Naive thymus-derived CD8-positive, alpha-beta T cell (primary cell): ENCODE measurements at places on chromosomes 6 and 20. TPM values are rescaled to one million over a fixed set of nuclear protein-coding genes. Genes with fewer than 3 reads are reported as not detected.
A peak's percentile ranks its signal among the peaks of the same experiment; 100 is the strongest.

DNA sequence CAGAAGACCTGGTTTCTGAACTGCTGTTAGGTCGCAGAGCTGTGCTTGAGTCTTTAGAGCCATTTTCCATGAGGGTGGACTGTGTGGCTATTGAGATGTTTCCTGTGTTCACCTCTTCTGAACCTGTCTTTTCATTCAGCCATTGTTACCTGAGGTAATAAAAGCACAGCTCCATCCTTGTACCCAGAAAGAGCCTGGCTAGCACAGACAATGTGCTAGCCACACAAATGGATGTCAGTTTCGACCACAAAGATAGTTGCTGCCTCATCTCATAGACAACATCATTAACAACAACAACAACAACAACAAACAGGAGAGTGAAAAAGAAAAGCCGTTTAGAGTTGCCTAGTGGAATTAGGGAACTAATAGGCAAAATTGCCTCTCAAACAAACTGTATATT, 114.7 kb downstream of the MYO6 start:
- H3K4me3 ChIP-seq: no peak overlapping the region
- no peaks in the 10 kb centered on the region for H3K27me3 ChIP-seq
- H3K4me1 ChIP-seq: no peaks in the 10 kb centered on the region
- H3K36me3 ChIP-seq: no peaks in the 10 kb centered on the region
- DNase-seq: no peak
- no peak overlapping the region for H3K27ac ChIP-seq

GRCh38 chr6:52505726-52506409, 71.0 kb downstream of the TRAM2 start:
- H3K4me1 ChIP-seq: peaks cover 5% of the 10 kb centered on the region
- no peaks in the 10 kb centered on the region for H3K27me3 ChIP-seq
- peaks cover 58% of the 10 kb centered on the region for H3K36me3 ChIP-seq
- H3K27ac ChIP-seq: no peak overlapping the region
- H3K4me3 ChIP-seq: no peak overlapping the region
- no peak for DNase-seq

DNA sequence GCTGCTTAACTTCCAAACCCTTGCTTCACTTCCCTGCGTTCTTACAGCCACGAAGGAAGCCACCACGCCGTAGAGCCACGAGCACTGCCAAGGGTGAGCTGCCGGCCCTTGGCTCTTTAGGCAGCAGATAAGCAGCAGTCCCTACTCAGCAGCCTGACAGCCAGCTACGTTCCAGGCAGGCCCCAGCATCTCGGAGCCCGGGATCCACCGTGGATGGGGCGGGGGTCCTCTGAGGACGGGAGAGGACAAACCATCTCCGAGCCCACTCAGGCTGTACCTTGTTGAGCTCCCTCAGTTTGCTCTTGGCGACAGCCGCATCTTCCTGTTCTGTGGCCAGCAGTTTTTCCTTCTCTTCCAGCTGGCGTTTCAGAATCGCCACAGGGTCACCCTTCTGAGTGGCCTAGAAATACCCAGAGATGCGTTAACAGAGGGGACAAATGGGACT, 40.5 kb downstream of the RRBP1 start:
- peaks cover 13% of the 10 kb centered on the region for H3K4me1 ChIP-seq
- no peaks in the 10 kb centered on the region for H3K27me3 ChIP-seq
- no peak for DNase-seq

DNA sequence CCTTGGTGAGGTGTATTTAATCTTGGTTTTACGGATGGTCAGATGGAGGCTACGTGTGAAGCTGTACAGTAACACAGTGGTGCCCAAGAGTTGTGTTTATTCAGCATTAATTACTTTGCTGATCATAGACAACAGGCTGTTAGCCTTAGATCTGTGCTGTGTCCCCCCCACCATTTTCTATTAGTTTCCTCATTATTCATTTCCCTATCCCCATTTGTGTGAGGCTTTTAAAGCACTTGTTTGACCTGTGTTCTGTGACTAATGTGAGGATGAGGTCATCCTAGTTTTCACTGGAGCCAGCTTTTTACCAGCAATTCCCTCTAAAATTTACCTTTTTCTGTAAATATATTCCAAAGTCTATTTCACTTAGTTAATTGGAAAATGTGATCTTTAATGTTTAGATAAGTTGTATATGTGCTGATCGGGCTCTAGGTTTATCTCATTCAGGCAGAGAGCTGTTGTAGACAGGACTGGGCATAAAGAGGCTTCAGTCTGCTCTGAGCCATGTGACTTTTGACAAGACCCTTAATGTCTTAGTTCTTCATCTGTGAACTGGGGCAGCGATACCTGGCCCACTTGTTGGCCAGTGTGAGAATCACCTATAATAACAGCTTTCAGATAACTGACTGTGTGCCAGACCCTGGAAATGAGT, 8.4 kb downstream of the MAPRE1 start:
- H3K4me3 ChIP-seq: no peak overlapping the region
- H3K36me3 ChIP-seq: peaks cover 5% of the 10 kb centered on the region
- H3K27me3 ChIP-seq: no peaks in the 10 kb centered on the region

DNA sequence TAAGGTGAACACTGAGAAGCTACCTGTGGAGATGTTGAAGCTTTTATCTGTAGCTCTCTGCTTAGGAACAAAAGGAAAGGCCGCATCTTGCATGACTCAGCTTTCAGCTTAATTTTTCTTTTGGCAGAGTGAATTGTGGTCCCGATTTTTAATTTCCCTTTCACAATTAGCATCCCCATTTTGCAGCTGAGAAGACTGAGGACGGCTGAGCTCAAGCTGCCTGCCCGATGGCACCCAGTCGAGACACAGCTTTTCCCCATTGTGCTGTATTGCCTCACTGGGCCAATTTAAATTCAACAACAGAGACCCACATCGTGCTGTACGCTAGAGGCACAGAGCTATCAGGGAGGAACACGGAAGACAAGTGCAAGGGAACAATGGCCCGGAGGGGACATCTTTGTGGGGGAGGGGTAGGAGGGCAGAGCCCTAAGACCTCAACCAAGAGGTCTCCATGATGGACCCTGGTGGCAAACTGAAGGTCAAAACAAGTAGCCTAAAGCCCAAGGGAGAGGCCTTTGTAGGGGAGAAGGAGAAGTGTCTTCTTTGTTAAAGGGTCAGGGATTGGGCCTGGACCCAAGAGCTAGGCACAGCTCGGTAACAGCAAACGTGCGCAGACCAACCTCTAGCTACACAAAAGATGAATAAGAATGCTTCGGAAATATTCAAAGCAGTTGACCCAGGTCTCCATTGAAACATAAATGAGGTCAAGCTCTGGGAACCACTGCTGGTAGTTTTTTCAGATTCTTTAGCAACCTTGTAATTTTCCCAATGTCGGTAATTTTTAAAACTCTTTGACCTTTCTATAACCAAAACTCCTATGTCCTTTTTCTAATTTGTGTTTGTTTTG, 13.3 kb upstream of the QKI start:
- H3K36me3 ChIP-seq: no peaks in the 10 kb centered on the region
- DNase-seq: no peak
- peaks cover 16% of the 10 kb centered on the region for H3K27me3 ChIP-seq
- no peak overlapping the region for H3K27ac ChIP-seq
- peaks cover 19% of the 10 kb centered on the region for H3K4me1 ChIP-seq
- no peak overlapping the region for H3K4me3 ChIP-seq

DNA sequence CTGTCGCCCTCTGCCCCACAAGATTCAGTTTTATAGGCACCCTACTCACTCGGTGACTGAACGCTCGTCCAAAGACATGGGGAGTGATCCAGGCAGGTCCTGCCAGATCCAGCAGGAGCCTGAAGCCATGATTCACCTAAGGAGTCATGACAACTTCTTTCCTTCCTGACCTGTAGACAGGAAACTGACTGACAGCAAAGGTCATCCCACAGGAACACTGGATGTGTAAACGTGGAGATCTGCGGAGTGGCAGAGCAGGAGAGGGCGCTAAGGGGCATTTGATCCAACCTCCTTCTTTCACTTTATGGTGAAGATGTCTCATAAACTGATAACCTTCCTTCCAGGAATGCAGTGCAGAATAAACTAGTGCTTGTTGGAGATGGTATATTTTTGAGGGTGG, 192.2 kb downstream of the GJA10 start:
- peaks cover 37% of the 10 kb centered on the region for H3K36me3 ChIP-seq
- H3K4me1 ChIP-seq: peaks cover 81% of the 10 kb centered on the region
- H3K4me3 ChIP-seq: no peak overlapping the region
- peak overlapping the region; percentile 83 for H3K27ac ChIP-seq

- no peak for DNase-seq
- peak overlapping the region; percentile 92 for H3K4me3 ChIP-seq
- peak overlapping the region; percentile 94 for H3K27ac ChIP-seq
These were observed 1.2 kb downstream of the REV3L start for GRCh38 chr6:111481836-111482187.

- H3K27ac ChIP-seq: peak overlapping the region; percentile 87
- H3K4me3 ChIP-seq: peak overlapping the region; percentile 88
- no peaks in the 10 kb centered on the region for H3K36me3 ChIP-seq
- peaks cover 67% of the 10 kb centered on the region for H3K4me1 ChIP-seq
- H3K27me3 ChIP-seq: no peaks in the 10 kb centered on the region
- DNase-seq: no peak
These were observed 123.3 kb upstream of the SLC2A12 start for GRCh38 chr6:134175532-134176263.

GRCh38 chr20:59571551-59572314, 32.6 kb upstream of the PHACTR3 start:
- peak overlapping the region; percentile 74 for H3K4me3 ChIP-seq
- peaks cover 15% of the 10 kb centered on the region for H3K4me1 ChIP-seq
- H3K36me3 ChIP-seq: no peaks in the 10 kb centered on the region
- H3K27me3 ChIP-seq: peaks cover 69% of the 10 kb centered on the region

DNA sequence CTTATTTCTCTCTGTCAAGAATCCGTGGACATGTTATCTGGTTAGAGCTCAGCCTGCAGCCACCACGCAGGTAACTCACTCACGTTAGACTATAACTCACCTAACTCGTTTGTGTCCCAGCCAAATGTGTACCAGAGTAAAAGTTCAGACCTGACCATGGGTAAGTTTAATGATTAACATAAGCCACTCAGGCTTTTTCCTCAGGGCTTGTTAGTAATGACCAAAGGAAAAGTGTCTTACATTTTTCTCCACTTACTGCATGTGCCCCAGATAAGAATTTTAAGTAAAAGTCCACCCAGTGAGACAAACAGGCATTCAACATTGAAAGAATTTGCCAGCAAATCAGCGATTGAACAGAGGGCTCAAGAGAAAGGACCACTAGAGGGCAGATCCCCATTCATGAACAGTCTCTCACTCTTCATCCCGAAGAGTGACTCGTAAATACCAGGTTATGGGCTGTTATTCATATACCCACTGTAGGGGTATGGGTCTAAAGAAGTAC, at the start of gene PKHD1:
PKHD1 (minus strand) TSS at position 116 of the 502 bp plus-strand sequence. CDS start 2,680 bp downstream, outside the sequence.
- H3K4me1 ChIP-seq: no peaks in the 10 kb centered on the region
- H3K36me3 ChIP-seq: no peaks in the 10 kb centered on the region
- peaks cover 9% of the 10 kb centered on the region for H3K27me3 ChIP-seq
- no peak for DNase-seq

GRCh38 chr6:74356391-74356790, 660.4 kb downstream of the CD109 start:
- H3K4me1 ChIP-seq: no peaks in the 10 kb centered on the region
- H3K4me3 ChIP-seq: no peak overlapping the region
- DNase-seq: no peak
- H3K36me3 ChIP-seq: no peaks in the 10 kb centered on the region
- no peak overlapping the region for H3K27ac ChIP-seq

DNA sequence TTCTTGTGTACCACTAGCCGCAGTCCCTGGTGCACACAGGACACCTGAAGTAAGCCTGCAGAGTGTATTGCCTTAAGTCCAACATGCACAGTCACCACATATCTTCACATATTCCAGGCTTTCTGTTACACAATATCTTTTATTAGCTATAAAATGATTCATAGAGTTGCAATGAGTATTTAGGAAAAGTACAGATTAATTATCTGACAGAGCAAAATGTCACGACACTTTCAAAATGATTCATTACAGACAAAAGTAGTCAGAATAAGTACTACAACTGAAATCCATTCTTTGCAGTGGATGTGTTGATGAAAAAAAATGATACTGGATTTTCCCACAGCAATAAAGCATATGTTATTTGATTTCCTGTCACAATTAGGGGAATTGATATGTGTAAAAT, 199.5 kb upstream of the ASCC3 start:
- H3K36me3 ChIP-seq: no peaks in the 10 kb centered on the region
- DNase-seq: no peak
- H3K27ac ChIP-seq: no peak overlapping the region
- no peak overlapping the region for H3K4me3 ChIP-seq
- no peaks in the 10 kb centered on the region for H3K27me3 ChIP-seq

DNA sequence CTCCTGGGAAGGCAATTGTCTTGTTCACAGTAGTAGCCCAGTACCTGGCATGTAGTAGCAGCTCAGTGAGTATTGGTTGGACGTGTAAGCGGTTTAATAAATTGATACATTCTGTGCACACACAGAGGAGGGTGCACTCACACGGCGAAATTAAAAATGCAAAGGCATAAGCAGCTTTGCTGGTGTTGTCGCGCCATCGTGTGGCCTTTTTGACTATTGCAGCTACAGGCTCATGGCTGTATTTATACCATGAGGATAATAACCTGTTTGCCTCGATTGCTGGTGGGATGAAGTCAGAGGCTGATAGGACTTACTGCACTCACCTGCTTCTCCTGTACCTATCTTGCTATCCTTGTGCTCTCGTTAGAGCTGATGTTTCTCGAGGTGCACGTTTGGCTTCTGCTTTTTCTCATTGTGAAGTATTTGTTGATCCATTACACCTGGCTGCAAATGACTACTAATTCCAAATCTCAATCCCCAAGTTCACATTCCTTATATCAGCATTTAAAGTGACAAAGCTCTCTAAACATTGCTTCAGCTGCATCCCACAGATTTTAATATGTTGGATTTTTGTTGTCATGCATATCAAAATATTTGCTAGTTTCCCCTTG, 61.5 kb downstream of the TBXT start:
- peaks cover 14% of the 10 kb centered on the region for H3K27me3 ChIP-seq
- peak overlapping the region; percentile 30 for H3K4me3 ChIP-seq
- no peak overlapping the region for H3K27ac ChIP-seq
- DNase-seq: no peak
- H3K36me3 ChIP-seq: no peaks in the 10 kb centered on the region

- H3K36me3 ChIP-seq: peaks cover 2% of the 10 kb centered on the region
- H3K27ac ChIP-seq: no peak overlapping the region
- H3K27me3 ChIP-seq: no peaks in the 10 kb centered on the region
- no peak overlapping the region for H3K4me3 ChIP-seq
- no peak for DNase-seq
These were observed 299.7 kb downstream of the PLCB1 start for GRCh38 chr20:8431538-8432434.

GRCh38 chr20:13396022-13396421, 174.9 kb downstream of the ISM1 start:
- H3K4me3 ChIP-seq: no peak overlapping the region
- peaks cover 28% of the 10 kb centered on the region for H3K36me3 ChIP-seq
- DNase-seq: no peak
- no peaks in the 10 kb centered on the region for H3K4me1 ChIP-seq

- no peak overlapping the region for H3K27ac ChIP-seq
- H3K4me1 ChIP-seq: peaks cover 5% of the 10 kb centered on the region
- DNase-seq: no peak
- no peaks in the 10 kb centered on the region for H3K36me3 ChIP-seq
- H3K27me3 ChIP-seq: peaks cover 3% of the 10 kb centered on the region
- H3K4me3 ChIP-seq: no peak overlapping the region
These were observed 21.3 kb upstream of the HLA-DRB5 start for GRCh38 chr6:32551410-32551809.

Gene TMEM200A
- total RNA-seq: not detected

Gene BMP5
- not detected for total RNA-seq

Gene MEI4
- total RNA-seq: 0.14 TPM

Gene GZF1
- 13.7 TPM for total RNA-seq

Gene PROKR2
- total RNA-seq: not detected

Gene C6orf118
- not detected for total RNA-seq

Gene POLR1H
- 38.5 TPM for total RNA-seq

Gene SENP6
- 131 TPM for total RNA-seq

Gene TAB2
- total RNA-seq: 117 TPM
